LHCN-M2 (cell line): ENCODE measurements at places on chromosomes 7 and 10.

DNA sequence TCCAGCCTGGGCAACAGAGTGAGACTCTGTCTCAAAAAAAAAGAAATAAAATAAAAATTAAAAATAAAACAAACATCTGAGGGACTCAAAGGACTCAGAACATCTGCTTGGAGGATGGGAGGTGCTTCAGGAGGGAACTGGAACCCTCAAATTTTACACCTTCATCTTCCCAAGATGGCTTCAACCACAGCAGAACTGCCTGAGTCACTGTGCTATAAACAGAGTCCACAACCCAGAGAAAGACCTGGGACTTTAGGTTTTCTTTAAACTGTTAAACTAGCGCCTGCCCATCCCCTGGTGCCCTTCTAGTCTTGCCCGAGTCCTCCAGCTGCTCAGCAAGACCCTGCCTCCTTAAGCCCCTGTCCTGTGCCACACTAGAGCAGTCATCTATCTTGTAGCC lies 40.8 kb downstream of the RGS10 start:
- DNase-seq = no peak

DNA sequence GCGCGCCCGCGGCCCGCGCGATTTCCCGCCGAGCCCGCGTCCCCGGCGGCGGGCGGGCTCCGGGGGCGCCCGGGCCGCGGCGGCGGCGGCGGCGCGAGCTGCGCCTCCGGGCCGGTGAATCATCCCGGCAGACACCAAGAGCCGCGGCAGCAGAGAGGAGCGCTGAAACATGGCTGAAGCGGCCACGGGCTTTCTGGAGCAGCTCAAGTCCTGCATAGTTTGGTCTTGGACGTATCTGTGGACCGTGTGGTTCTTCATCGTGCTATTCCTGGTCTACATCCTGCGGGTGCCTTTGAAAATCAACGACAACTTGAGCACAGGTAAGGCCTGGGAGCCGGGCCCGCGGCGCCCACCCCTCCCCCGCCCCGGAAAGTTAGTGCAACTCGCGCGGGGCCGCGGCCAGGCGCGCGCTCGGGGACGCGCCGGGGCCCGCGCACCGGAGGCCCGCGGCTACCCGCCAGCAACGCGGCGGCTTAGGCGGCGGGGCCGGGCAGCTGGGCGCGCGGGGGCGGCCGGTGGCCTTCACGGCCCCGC lies at the start of gene ST7:
TSS of gene ST7 (plus strand) at position 130 of the 534 bp plus-strand sequence. CDS start at position 170, 40 bp downstream.
- DNase-seq = peak; percentile 75

GRCh38 chr10:127524229-127524628 lies 24.9 kb upstream of the NPS start:
- DNase-seq = no peak

DNA sequence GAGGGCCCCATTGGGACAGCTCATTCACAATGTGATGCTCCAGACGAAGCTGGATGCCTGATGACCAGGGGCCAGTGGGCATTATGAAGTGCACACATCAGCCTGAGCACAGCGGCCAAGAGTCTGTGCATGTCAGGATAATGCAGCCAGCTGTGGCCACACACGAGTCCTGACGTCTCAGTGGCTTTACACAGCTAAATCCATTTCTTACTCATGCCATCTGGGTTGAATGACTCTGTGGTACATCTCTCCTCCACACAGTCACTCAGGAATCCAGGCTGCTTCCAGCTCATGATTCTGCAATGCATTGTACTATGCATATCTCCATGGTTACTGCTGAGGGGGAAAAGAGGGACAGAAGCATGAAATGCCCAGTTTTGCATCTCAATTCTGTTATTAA lies 123.6 kb downstream of the PRLHR start:
- peak; percentile 74 for DNase-seq
